ENCODE measurements at places on chromosomes 7 and 10.

DNA sequence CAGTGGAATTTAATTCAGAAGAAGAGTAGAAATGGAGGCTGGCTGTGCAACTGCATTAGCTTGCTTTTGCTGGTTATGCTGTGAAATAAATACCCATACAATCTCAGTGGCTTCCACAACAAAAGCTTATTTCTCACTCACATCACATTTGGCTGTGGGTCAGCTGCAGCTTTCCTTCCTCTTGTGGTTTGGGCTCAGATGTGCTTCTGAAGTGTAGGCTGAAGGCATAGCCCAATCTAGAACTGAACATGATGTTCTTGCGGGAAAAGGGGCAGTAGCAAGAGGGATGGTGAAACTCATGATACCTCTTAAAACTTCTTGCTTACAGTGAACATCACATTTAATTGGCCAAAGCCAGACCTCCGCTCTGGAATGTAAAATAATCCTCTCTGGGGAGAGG is 119.9 kb downstream of the HECW1 start:
- no peak for DNase-seq

DNA sequence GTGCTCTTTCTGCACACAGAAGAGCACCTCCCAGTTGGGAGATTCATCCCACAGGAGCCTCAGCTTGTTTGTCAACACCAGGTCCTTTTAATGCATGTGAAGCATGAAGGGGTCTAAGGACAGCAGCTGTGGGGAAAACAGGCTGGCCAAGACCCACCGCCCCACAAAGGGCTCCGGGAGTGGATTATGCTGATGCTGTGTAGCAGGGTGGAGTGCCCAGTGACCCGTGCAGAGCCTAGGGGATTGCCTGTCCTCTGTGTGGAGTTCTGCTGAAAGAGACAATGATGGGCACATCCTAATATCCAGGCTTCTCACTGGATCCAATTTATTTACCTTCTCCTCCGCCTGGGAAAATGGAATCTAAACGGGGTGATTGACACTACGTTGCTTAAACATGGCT is 74.0 kb downstream of the PIP4K2A start:
- no peak for DNase-seq

GRCh38 chr7:7327423-7327822 is 145.1 kb downstream of the C1GALT1 start:
- no peak for DNase-seq

- DNase-seq: no peak
Measured at GRCh38 chr7:133310232-133310862, 57.5 kb downstream of the EXOC4 start.

- no peak for DNase-seq
Measured at GRCh38 chr7:3103614-3104398, 60.1 kb upstream of the CARD11 start.

DNA sequence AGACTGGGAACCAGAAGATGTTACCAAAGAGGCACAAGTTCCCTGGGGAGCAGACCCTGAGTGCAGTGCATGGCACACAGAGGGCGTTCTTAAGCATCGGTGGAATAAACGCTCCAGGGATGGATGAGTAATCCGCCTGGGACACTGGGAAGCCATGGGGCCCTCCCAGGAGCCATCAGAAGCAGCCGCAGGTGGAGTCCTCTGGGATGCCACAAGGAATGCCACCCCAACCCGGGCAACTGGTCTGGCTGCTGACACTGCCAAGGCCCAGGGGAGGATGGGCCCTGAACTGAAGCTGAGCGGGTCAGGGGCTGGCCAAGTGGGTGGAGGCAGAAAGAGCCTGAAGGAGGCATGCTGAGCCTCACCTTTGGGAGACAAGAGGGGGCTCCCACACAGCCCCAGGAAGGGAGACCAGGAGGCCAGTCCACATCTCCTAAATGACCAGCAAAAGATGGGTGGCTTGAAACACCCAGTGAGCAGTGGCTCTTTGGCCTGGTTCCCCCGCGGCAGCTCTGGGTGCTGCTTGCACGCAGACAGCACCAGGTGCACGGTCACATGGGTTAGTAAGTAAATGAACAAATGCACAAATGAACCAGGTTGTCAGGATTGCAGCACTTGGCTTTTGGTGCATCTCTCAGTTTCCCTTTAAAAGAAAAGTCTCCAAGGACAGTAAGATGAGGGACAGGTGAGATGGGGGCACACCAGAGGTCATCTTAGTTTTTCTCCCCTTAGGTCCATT is 141.3 kb upstream of the ZMIZ1 start:
- no peak for DNase-seq

GRCh38 chr7:16883918-16884317 is 2.1 kb upstream of the AGR3 start:
- no peak for DNase-seq

DNA sequence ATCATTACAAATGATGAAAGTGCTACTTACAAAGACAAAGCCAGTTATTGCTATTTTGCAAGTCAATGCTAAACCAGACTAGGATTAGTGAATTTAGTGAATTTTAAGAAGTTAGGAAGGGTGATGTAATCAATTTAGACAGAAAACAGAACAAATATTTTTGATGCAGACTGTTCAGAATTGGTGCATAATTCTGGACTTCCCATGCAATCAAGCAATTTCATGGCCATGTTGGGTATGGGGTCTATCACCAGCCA is 85.4 kb downstream of the CH25H start:
- no peak for DNase-seq

DNA sequence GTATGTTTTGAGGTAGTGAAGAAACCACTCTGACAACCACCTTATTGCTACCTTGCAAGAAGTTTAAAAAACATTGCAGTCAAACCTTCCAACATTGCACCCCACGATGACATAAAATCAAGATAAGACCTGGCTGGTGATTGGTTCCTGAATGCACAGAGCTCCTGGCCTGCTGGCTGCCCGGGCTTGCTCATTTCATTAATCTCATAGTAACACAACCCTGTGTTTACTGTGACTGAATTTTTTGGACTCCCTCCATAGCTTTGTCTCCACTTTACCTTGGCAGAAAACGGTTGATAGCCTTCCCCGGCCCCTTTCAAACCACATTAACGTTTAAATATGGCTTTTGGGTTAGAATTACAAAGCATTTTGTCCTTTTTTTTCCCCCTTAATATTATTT is 27.5 kb downstream of the VWA2 start:
- DNase-seq: no peak

DNA sequence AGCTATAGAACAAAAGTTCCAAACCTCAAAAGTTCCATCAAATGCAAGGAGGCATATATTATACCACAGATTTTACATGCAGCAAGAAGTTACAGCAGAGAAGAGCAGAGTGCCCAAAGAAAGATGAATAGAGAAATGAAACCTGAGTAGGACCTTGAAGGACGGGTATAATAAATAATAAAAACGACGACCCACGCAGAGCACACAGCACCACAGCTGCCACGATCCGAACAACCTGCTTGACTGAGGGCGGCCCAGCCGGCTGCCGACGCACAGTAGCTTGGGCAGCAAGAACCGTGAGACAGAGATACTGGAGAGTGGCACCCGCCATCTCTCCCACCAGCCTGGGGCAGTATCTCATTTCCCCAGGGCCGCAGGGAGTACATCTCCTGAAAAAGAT is 79.0 kb downstream of the HIPK2 start:
- no peak for DNase-seq

DNA sequence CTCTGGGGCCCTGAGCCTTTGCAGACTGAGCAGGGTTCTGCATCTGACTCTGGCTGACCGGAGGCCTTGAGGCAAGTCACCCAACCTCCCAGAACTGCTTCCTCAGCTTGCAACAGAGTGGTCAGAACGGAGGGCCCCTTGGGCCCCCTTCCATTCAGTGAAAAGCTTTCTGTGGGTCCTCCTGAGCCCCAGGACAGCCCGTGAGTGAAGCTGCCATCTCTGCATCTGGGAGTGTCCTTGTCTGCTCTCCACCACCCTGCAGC is 224.7 kb downstream of the DNAJB6 start:
- DNase-seq: no peak

DNA sequence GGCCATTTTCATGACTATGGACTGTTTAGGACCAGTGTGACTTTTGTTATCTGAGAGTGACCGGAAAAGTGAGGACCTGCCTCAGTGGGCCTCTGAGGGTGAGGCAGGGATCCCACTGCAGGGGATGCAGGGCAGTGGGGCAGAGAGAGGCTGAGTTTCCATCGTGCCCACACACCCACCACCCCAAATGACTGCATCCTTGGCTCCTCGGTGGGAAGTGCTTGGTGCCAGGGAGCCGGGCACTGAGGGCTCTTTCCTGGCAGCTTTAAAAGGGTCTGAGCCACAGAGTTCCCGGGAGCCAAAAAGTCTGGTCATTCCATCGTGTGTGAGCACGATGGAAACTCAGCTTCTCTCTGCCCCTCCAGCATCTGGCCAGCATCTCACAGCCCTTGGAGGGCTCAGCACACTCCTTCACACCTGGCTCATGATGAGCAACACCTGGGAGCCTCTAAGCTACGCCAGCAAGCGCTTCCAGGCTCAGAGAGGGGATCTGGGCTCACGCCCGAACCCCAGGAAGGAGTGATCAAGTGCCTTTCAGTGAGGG is 59.1 kb downstream of the RAMP3 start:
- DNase-seq: no peak

DNA sequence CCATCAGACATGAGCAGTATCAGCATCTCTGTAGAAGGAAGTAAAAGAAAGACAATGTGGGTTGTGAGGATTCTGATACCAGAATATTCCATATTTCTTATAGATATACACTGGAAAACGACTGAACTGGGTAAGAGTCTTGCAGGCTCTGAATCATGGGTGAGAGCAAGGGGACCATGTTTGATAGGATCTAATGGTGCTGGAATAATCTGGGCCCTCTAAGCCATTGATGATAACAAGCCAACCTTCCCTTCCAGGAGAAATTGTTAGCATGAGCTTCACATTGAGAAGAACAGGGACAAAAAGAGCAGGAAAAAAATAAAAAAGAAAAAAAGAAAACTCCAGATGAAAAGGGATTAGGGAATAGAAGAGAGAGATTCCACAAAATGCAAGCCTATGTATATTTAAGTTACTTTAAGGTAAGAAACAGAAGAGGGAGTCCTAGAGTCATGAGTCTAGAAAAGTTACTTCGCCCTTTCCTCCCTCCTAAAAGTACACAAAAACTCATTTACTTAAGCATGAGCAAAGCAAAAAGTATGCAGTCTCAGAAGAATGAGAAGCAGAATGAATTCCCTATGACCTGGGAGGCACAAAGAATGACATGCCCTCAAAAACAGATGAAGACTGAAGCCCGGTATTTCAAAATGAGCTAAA is 181.9 kb downstream of the TMEM26 start:
- no peak for DNase-seq

DNA sequence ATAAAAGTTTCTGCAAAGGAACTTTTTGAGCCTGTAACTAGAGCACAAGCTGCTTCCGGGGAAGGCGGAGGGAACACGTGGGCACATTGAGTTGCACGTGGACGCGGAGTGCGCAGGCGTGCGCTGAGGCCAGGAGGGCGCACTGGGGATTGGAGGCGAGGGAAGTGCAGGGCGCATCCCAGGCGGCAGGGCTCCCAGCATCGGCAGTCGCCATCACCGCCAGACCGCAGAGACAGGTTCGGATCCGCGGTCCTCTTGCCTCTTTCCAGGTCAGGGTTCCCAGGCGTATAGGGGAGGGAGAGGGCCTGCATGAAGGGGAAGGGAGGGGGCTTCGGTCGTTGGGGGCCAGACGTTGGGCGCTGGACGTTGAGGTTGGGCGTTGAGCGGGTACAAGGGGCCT is at the start of gene TDRD1:
TSS of gene TDRD1 (plus strand) at position 206 of the 400 bp plus-strand sequence. CDS start 8,479 bp downstream, outside the sequence.
- no peak for DNase-seq

DNA sequence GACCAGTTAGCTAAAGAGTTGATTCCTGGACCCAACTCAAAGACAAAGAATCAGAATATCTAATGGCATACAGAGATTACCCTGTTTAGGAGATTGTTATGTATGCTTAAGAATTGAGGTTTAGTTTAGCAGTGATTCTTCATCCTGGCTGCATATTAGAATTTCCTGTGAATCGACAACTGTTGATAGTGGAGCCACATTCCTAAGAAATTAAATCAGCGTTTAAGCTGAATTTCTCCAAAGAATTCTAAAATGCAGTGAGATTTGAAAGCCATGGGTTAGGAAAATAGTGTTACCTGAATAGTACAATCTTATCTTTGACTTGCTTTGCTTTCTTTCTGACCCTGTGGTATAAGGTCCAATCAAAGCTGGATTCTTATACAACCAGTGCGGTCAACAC is 16.4 kb upstream of the FERD3L start:
- DNase-seq: no peak

- DNase-seq: no peak
Measured at GRCh38 chr10:130578532-130579289, 442.5 kb downstream of the GLRX3 start.

DNA sequence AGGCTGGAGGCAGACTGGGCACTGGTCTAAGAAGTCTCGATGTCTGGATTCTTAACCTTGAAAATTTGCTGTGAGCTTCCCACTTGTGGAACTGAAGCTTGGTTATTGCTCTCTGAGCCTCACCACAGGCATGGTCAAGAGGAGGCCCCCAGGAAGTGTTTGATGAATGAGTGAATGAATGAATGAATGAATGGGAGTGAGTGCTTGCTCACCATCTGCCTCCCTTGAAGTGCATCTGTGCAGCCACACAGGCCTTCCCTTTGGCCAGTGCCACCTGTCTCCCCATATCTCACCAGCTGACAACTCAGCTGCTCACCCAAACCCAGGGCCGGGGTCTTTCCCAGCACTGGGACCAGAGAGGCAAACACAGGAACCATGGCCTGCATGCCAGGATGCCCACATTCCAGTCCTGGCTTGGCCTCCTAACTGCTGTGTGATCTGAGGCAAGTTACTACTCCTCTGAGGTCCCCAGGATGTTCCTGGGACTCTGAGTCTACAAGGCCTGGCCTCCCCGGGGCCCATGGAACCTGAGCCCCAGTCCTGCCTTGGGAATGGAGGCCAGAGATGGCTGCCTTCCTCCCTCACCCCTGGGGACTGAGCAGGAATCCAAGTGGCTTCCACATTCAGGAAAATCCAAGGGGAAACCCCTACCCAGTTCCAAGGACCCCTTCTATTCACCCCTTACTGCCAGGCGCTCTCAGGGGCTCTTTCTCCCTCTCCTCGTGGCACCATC is 51.4 kb upstream of the SLC29A3 start:
- no peak for DNase-seq

DNA sequence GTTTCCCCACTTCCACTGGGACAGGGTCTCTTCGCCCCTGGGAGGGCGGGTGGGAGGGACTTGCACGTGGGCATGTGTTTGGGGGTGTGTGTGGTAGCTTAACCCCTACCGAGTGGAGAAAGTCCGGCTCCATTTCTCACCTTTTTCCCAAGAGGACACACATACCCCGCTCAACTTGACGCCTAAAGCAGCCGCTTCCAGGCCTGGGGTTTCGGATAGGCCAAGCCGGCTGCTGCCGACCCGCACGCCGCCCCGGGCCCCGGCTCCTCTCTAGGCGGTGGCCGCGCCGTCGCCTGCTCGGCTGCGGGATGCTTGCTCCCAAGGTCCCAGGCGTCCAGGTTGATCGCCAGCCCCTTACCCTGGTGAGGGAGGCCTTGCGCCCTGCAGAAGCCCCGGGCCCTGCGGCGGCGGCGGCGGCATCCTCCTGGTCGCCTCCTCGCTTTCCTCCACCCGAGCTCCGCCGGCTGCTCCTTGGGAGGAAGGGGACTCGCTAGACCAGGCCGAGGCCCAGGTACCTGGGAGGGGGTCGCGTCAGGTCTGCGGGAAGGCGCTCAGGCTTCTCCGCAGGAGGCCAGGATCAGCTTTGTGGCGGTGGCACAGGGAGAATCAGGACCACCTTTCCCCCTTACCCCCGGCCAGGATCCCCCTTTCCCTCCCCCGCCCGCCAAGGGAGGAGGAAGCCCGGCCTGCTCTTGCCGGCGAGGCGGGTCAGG is 3.2 kb upstream of the GATA3 start:
- no peak for DNase-seq
